ENCODE measurements at places on chromosomes 5 and 9. TPM values are rescaled to one million over a fixed set of nuclear protein-coding genes. Genes with fewer than 3 reads are reported as not detected.
A peak's percentile ranks its signal among the peaks of the same experiment; 100 is the strongest.

- H3K27ac ChIP-seq = no peak overlapping the region
- H3K36me3 ChIP-seq = no peaks in the 10 kb centered on the region
- no peak for DNase-seq
- H3K27me3 ChIP-seq = no peaks in the 10 kb centered on the region
- no peak overlapping the region for H3K4me3 ChIP-seq
- H3K4me1 ChIP-seq = no peaks in the 10 kb centered on the region
Measured at GRCh38 chr9:103789686-103790085, 304.4 kb upstream of the SMC2 start.

GRCh38 chr9:134049236-134049635, 18.6 kb downstream of the BRD3 start:
- H3K27me3 ChIP-seq = no peaks in the 10 kb centered on the region
- no peak overlapping the region for H3K4me3 ChIP-seq
- H3K36me3 ChIP-seq = peaks cover 95% of the 10 kb centered on the region
- peak; percentile 45 for DNase-seq

GRCh38 chr5:90949469-90950358, 391.1 kb downstream of the ADGRV1 start:
- no peak overlapping the region for H3K27ac ChIP-seq
- no peaks in the 10 kb centered on the region for H3K27me3 ChIP-seq
- DNase-seq = no peak
- H3K4me1 ChIP-seq = no peaks in the 10 kb centered on the region
- H3K4me3 ChIP-seq = no peak overlapping the region

DNA sequence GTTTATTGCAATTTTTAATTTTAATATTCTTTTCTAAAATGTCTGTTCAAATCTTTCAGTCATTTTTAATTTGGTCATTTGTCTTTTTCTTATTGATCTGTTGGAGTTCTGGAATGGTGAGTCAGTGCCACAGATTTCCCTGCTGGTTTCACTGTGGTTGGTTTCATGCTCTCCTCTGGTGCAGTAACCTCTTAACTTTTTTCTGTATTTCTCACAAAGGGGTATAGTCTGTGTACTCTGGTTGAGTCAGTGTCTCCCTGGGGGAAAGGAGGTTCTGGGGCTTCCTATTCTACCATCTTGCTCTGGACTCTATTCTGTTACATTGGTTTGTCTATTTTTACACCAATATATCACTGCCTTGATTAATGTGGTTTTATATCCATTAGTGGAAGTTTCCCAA, 178.8 kb downstream of the CSNK1G3 start:
- no peaks in the 10 kb centered on the region for H3K36me3 ChIP-seq
- H3K4me3 ChIP-seq = no peak overlapping the region
- DNase-seq = no peak
- H3K27me3 ChIP-seq = no peaks in the 10 kb centered on the region
- H3K27ac ChIP-seq = no peak overlapping the region
- H3K4me1 ChIP-seq = no peaks in the 10 kb centered on the region

- DNase-seq = no peak
- no peak overlapping the region for H3K27ac ChIP-seq
- H3K27me3 ChIP-seq = no peaks in the 10 kb centered on the region
- H3K36me3 ChIP-seq = no peaks in the 10 kb centered on the region
- H3K4me1 ChIP-seq = no peaks in the 10 kb centered on the region
Measured at GRCh38 chr5:153135411-153135810, 355.1 kb upstream of the GRIA1 start.

IL3 gene
- not detected for total RNA-seq

GRCh38 chr9:135413461-135413860, 66.1 kb upstream of the PPP1R26 start:
- no peaks in the 10 kb centered on the region for H3K4me1 ChIP-seq
- peaks cover 18% of the 10 kb centered on the region for H3K27me3 ChIP-seq
- no peak overlapping the region for H3K27ac ChIP-seq
- H3K36me3 ChIP-seq = no peaks in the 10 kb centered on the region

SLC25A2 gene
- 0.22 TPM for total RNA-seq

DNA sequence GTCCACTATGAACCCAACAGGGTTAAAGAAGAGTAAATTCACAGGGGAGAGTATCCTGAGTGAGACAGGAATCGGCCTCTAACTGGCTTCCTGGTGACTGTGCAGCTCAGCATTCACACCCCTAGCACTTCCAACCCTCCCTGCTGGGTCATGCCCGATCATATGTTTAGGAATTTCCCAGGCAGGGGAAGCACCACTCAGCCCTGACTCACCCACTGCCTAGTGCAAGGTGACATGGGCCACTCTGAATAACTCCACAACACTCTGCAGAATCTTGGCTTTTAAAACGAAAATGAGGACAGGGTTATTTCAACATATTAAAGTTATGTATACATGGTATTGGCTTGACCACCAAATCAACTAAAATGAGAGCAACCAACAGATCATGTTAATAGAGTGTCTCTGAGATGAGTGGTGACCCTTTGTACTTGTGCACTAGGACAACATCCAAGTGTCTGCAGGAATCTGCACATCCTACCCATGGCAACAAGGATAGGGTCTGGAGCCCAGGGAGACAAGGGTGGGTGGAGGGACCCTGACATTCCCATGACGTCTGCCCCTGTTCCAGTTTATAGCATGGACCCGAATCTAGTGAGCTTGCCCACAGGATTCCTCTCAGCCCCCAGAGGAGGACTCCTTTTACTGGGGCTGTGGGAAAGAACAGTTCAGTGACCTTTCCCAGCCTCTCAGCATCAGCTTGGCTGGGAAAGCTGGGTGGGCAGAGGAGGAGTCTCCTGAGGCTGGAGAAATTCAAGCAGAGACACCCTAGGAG, 485.8 kb downstream of the SEMA5A start:
- H3K4me3 ChIP-seq = no peak overlapping the region
- peaks cover 18% of the 10 kb centered on the region for H3K36me3 ChIP-seq
- DNase-seq = peak; percentile 62
- H3K27ac ChIP-seq = no peak overlapping the region

- no peaks in the 10 kb centered on the region for H3K4me1 ChIP-seq
- H3K4me3 ChIP-seq = no peak overlapping the region
- no peak overlapping the region for H3K27ac ChIP-seq
- H3K27me3 ChIP-seq = no peaks in the 10 kb centered on the region
Measured at GRCh38 chr5:131610198-131611063, 24.6 kb downstream of the RAPGEF6 start.

DNA sequence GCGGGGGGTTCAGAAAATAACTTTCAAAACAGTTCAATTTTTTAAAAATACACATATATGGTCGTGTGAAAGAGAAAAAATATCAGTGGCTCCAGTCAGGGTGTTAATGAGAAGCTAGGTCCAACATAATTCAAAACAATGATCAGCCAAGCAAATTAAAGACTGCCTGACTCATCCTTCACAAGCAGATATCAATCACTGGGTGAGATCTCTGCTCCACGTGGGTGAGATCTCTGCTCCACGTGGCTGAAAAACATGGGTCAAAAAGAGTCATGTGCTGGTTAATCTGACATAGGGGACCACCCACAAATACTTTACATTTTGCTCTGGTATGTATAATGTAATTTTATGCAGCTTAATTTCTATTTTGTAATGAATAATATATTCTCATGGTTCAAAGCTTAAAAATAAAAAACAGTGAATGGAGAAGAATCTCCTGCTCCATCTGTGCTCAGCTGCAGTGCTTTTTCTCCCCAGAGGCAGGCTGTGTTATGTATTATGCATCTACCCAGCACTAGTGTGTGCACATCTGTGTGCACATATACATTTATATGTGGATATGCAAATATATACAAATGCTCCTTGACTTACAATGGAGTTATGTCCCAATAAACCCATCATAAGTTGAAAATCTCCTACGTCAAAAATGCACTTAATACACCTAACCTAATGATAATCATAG, 93.1 kb upstream of the S1PR3 start:
- no peak overlapping the region for H3K27ac ChIP-seq
- H3K4me1 ChIP-seq = no peaks in the 10 kb centered on the region

Measured in muscle of leg (tissue), 16 donors.